T-helper 17 cell (primary cell): ENCODE measurements at places on chromosomes 3 and 15.

DNA sequence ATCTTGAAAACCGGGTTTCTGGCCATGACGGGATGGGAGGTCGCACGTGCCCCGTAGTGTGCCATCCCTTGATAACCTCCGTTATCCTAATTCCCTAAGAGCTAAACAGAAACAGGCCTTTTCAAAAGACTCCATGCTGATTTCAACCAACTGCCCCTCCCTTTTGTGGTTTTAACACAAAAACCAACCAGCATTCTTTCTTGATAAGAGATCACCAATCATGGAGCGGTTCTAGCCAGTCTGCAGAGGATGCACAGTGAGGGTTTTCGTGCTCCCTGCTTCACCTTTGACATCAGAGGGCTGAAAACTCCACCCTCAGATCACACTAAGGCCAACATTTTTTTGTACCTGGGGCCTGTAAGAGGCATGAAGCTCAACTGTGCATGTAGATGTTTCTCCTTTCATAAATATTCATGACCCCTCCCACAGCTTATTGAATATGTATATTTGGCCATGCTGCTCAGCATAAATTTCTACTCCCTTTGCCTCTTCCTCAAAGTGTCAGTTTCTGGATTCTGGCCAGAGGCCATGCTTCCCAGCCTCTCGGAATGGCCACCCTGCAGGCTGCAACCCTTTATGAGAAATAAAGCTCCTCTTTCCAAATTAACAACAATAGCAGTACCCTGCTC lies 41.3 kb downstream of the FAM3D start:
- no peak for DNase-seq

- DNase-seq, result no peak
Observed at GRCh38 chr3:76044601-76045600, 259.6 kb upstream of the ZNF717 start.

DNA sequence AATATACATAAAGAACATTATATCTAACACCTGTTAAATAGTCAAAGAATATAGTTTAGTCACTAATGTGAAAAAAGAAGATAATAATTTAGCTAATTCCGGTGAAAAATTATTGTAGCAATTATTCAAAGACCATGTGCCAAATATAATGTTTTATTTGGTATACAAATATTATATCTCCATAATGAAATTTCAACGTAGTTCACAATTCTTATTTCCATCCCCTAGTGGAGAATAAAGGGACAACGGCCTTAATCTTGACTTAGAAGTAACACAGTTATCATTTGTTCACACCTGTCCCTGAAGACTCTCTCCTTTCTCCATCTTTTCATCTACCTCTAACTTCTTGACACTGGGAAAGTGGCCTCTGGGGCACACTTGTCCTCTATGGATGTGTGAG lies 213.4 kb downstream of the ERC2 start:
- DNase-seq, result no peak

GRCh38 chr3:111803123-111803593 lies 55.9 kb upstream of the PHLDB2 start:
- no peak for DNase-seq

DNA sequence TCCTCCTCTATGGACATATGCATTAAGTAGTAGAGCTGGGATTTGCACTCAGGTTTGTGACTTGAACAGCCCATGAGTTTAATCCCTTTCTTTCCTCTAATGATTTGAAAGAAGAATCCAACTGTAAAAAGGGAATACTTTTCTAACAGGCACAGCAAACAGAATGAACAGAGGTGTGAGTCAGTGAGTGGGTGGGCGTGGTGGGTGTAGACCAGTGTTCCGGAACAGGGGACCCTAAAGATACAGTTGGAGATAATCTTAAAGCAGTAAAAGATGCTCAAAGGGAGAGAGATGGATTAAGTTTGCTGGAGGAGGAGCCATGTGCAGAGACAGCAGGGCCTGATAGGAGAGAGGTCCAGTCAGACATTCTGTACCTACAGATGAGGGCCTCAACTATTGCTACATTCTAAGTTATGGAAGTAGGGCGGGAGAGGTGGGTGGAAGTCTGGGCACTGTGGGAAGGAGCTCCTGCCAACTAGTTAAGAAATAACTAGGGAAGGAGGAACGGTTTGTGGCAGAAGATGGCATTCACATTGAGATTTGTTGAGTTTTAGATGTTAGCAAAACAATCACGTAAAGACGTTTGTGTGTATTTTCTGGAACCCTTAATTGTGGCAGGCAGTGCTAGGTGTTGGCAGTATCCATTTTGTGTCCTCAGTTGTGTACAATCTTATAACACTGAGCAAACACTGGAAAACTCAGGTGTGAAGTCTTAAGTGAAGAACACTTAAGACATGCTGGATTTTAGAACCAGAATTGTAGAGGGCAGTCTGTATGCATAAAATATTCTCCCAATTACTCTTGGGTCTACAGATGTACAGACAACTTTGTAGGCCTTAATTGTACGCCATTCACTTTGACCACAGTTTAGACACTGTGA lies 511.0 kb downstream of the GRM7 start:
- DNase-seq, result no peak

DNA sequence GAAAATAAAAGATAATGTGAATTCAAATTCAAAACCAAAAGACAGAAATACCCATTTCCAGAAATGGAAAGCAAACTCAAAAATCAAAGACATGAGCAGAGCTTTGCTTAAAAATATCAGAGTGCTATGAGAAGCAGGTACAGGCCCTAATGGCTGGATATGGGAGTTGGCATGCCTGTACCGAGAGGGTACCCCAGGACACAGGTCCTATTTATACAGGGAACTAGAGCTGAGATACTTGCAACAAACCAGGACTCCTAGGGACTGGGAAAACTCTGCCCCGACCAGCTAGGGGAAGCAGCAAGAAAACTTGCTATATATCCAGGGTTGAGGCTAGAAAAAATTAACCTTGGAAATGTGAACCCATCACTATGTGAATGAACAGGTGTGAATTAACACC lies 36.0 kb upstream of the SYNPR start:
- no peak for DNase-seq

- DNase-seq, result no peak
Observed at GRCh38 chr15:25545017-25545416, 106.2 kb upstream of the UBE3A start.

DNA sequence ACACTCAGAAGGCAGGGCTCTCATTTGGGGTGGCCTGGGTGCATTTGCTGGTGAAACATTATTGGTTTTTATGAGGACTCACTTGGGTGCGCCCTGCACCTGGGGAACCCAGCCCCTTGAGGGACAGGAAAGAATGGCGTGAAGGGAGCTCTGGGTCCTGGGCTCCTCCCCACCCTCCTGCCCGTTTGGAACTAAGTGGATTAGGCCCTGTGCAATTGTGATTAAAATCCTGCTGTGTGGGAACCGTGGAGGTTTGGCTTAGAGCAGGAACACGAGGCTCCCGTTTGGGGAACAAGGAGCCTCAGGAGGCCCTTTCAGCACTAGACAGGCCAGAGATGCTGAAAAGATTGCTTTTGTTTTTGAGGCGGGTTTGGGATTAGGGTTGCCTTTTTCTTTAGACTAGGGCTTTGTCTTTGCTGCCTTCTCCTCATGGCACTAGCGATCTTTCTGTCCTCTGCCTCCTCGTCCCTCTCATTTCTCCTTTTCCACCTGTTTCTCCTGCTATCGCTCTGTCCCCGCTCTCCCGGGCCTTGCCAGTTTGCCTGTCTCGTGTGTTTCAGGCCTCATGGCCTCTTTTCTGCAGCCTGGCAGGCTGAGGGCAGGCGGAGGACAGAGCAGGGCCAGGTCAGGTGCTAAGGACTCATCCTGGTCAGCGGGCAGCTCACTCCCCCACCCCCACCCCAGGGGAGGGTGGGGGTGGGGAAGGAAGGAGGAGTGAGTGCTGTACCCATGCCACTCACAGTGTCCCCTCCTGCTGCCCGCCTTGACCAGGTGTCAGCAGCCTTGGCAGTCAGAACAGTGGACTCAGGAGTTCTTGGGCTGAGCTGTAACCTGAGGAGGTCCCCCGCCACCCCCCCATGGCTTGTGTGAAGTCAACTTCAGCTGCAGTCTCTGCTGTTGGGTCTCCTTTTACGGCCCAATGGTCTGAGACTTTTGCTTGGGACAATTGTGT lies 8.6 kb downstream of the MAPKAPK3 start:
- no peak for DNase-seq
